ENCODE measurements at places on chromosomes 13 and 19. TPM values are rescaled to one million over a fixed set of nuclear protein-coding genes. Genes with fewer than 3 reads are reported as not detected.

SYNE4 gene
- total RNA-seq, result 3.1 TPM

GARIN5A gene
- total RNA-seq, result 2.9 TPM

PTGIR gene
- 3.4 TPM for total RNA-seq

ZNF729 gene
- not detected for total RNA-seq

SHD gene
- total RNA-seq, result 0.80 TPM

UPK1A gene
- not detected for total RNA-seq

PLPPR3 gene
- total RNA-seq, result 0.19 TPM

C19orf81 gene
- total RNA-seq, result 0.61 TPM

CYP2A6 gene
- 0.09 TPM for total RNA-seq

KLK2 gene
- total RNA-seq, result under 0.01 TPM

- H3K36me3 ChIP-seq, result no peaks in the 10 kb centered on the region
- H3K27me3 ChIP-seq, result no peaks in the 10 kb centered on the region
- H3K4me3 ChIP-seq, result no peak overlapping the region
These were observed 65.0 kb downstream of the DGKH start for GRCh38 chr13:42113478-42113877.

DNA sequence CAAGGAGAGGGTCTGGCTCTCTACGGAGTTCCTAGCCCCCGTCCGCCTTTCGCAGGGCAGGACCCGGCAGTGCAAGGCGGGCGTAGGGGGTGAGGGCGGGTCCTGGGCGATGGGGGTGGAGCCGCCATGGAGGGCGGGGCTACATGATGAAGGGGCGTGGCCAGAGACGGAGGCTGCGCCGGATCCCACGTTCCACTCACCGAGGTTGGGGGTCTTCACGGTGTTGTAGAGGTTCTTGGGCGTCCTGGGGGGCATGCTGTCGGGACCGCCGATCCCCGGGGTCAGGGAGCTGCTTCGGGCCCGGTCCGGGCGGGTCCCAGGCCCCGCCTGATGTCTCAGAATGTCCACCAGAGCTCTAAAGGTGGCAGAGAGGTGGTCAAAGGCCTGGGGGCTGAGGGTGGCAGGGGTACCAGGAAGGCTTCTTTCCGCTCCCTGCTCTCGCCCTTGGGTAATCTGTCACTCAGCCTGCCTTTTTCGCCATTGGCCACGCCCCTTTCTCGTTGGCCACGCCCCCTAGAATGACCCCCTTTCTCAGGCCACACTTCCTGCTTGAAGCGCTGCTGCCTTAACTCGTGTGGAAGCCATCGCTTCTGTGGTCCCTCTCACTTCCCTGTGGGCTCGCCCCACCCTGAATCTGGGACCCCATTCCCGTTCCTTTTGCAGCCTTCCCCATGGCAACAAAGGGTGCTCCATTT is 2.5 kb downstream of the SHISA7 start:
- DNase-seq, result no peak
- no peaks in the 10 kb centered on the region for H3K36me3 ChIP-seq
- H3K27ac ChIP-seq, result no peak overlapping the region
- no peak overlapping the region for H3K4me3 ChIP-seq
- peaks cover 22% of the 10 kb centered on the region for H3K4me1 ChIP-seq

DNA sequence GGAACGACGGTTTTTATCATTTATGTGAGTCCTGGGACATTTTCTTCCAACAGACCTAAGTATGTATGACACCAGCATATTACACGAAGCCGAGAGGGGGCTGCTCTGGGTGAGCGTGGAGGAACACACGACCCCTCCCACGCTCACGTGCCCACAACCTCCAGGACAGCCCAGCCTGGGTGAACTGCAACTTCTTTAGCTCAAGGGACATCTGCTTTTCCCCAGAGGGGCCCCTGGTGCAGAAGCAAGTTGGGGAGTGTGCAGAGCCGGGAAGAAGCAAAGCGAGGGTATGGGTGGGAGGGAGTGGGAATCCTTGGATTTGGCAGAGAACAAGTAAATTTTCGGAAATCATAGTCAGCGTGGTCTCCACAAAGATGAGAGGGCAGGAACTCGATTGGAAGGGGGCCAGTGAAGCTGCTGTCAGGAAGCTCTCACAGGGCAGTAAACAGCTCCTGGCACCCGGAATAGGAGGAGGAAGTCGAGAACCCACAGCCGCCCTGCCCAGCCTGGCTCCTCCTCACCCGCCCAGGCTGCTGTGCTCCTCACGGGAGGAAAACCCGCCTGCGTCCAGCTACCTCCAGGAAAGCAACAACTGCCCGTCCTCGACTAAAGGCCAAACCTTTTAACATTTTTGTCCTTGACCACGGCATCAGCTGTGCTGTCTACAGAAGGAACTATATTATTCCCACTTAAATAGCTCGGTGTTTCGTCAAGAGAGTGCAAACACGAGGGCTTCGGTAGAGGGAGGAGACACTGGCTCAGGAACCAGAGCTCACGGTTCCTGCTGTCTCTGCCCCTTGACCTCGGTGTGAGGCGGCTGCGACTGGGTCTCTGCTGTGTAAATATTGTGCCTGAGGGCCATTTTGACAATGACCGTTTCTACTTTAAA is 17.2 kb upstream of the CFAP97D2 start:
- H3K4me1 ChIP-seq, result peaks cover 4% of the 10 kb centered on the region
- no peak for DNase-seq
- H3K36me3 ChIP-seq, result no peaks in the 10 kb centered on the region
- no peak overlapping the region for H3K4me3 ChIP-seq
- peak overlapping the region; percentile 30 for H3K27ac ChIP-seq

- H3K27ac ChIP-seq, result peak overlapping the region; percentile 99
- H3K4me3 ChIP-seq, result peak overlapping the region; percentile 95
- peaks cover 10% of the 10 kb centered on the region for H3K4me1 ChIP-seq
- H3K27me3 ChIP-seq, result no peaks in the 10 kb centered on the region
These were observed 60.5 kb downstream of the SERP2 start for GRCh38 chr13:44433863-44434765.

DNA sequence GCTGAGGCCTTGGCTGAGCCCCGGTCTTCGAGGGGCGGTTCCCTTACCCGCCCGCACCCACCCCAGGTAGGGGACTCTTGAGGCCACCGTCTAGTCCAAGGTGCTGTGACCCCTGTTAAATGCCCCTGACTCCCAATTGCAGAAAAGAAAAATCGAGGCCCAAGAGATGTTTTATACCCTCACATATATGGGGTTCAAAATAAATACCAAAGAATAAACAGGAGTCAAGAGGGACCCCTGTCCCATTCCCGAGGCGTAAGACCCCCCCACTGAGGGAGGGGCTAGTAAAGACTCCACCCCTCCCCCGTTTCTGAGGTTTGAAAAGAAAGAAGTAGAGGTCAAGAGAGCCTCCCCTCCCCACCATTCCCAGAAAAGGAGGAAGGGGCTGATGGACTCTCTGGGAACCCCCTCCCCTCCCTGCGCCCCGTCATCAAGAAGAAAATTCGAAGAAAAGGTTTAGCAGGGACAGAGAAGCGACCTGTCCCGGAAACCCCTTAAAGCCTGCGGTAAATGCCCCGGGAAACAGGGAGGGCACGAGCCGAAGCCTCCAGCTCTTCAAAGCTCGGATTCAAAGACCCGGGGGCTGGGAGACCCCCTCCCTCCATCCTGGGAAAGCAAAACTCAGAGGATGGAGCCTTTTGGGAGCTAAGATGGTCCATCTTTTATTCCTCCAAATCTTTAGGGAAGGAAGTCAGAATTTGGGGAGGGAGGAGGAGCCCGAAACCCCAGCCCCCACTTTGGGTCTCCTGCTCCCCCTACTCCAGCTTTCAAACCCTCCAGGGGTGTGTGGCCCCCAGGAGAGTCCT is 755 bp upstream of the RAB3A start:
- no peak for DNase-seq
- peak overlapping the region; percentile 86 for H3K27ac ChIP-seq
- peaks cover 29% of the 10 kb centered on the region for H3K4me1 ChIP-seq
- peak overlapping the region; percentile 56 for H3K4me3 ChIP-seq
- no peaks in the 10 kb centered on the region for H3K36me3 ChIP-seq

DNA sequence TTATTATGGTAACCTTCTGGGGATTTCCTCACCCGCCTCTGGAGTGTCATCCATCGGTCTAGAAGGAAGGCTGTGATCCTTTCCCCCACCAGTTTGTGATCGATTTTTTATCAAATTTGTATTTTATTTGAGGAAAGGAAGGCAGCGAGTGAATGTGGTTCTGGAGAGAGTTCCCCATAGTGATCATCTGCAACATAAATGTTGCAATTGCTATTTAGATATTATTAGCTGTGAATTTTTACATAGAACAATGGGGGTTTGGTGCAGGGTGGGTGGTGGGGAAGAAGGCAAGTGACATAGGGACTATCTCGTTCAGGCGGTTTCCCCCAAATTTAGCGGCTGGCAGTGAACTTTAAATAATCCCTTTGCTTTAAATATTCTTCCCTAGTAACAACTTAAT is 1.2 kb downstream of the CDK8 start:
- peak overlapping the region; percentile 76 for H3K4me3 ChIP-seq
- no peak for DNase-seq
- H3K4me1 ChIP-seq, result peaks cover 8% of the 10 kb centered on the region
- no peaks in the 10 kb centered on the region for H3K36me3 ChIP-seq

GRCh38 chr13:30846866-30847265 is 59.2 kb upstream of the MEDAG start:
- no peaks in the 10 kb centered on the region for H3K4me1 ChIP-seq
- no peak overlapping the region for H3K4me3 ChIP-seq

GRCh38 chr13:30504081-30504480 is 38.3 kb upstream of the HMGB1 start:
- H3K36me3 ChIP-seq, result no peaks in the 10 kb centered on the region
- peaks cover 8% of the 10 kb centered on the region for H3K4me1 ChIP-seq
- DNase-seq, result peak; percentile 63
- no peak overlapping the region for H3K4me3 ChIP-seq
- no peaks in the 10 kb centered on the region for H3K27me3 ChIP-seq
- peak overlapping the region; percentile 20 for H3K27ac ChIP-seq

GRCh38 chr13:109255141-109255856 is 531.1 kb downstream of the IRS2 start:
- no peaks in the 10 kb centered on the region for H3K27me3 ChIP-seq
- H3K4me1 ChIP-seq, result no peaks in the 10 kb centered on the region
- H3K27ac ChIP-seq, result no peak overlapping the region
- H3K4me3 ChIP-seq, result no peak overlapping the region
- no peaks in the 10 kb centered on the region for H3K36me3 ChIP-seq

GRCh38 chr13:23460921-23461320 is 27.4 kb upstream of the SACS start:
- DNase-seq, result no peak
- no peak overlapping the region for H3K4me3 ChIP-seq
- peaks cover 3% of the 10 kb centered on the region for H3K4me1 ChIP-seq
- no peak overlapping the region for H3K27ac ChIP-seq

DNA sequence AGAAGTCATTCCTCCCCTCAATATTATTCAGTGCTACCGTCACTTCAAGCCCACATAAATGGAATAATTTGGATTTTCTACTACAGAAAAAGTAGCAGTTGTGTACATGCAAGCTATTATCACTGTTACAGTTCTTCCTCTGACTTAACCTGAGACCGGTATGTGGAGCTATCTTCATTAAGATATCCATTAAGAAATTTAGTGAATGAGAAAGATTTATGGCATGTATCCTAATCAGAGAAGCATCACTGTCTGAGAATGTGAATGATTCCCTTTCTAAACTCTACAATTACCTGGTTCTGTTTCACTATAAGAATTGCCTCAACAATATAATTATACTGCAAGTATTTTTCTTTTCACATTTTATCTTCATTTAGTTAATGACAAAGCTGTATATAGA is 278.7 kb downstream of the KLF5 start:
- H3K4me1 ChIP-seq, result no peaks in the 10 kb centered on the region
- H3K27ac ChIP-seq, result no peak overlapping the region
- DNase-seq, result no peak
- no peaks in the 10 kb centered on the region for H3K27me3 ChIP-seq
- no peak overlapping the region for H3K4me3 ChIP-seq
- no peaks in the 10 kb centered on the region for H3K36me3 ChIP-seq

GRCh38 chr19:42152910-42153671 is 20.8 kb upstream of the POU2F2 start:
- no peak for DNase-seq
- H3K27ac ChIP-seq, result no peak overlapping the region
- no peak overlapping the region for H3K4me3 ChIP-seq
- H3K4me1 ChIP-seq, result peaks cover 17% of the 10 kb centered on the region
- H3K36me3 ChIP-seq, result no peaks in the 10 kb centered on the region

DNA sequence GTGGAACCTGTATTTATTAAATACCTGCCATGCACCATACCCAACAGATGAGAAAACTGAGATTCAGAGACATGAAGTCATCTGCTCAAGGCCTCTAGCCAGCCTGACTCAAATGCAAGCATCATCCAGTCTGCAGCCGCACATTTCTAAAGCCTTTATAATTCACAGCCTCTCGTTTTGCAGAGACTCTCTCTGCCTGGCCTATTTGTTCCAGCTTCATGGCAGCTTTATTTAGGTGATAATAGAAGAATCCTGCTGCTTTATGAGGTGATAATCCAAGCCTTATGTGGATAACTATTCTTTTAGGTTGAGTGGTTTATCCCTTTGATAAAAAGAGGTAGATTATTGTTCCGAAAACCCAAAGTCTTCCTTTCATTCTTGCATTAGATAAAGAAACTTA is 58.4 kb downstream of the OXGR1 start:
- H3K4me1 ChIP-seq, result no peaks in the 10 kb centered on the region
- no peak overlapping the region for H3K27ac ChIP-seq
- no peaks in the 10 kb centered on the region for H3K36me3 ChIP-seq

GRCh38 chr13:78596399-78596735 is 7.0 kb downstream of the POU4F1 start:
- peaks cover 99% of the 10 kb centered on the region for H3K27me3 ChIP-seq
- no peaks in the 10 kb centered on the region for H3K36me3 ChIP-seq
- peaks cover 7% of the 10 kb centered on the region for H3K4me1 ChIP-seq

GRCh38 chr19:47711652-47712242 is 1.5 kb upstream of the EHD2 start:
- H3K27ac ChIP-seq, result no peak overlapping the region
- H3K36me3 ChIP-seq, result no peaks in the 10 kb centered on the region
- no peak for DNase-seq
- no peaks in the 10 kb centered on the region for H3K4me1 ChIP-seq
- H3K4me3 ChIP-seq, result no peak overlapping the region

DNA sequence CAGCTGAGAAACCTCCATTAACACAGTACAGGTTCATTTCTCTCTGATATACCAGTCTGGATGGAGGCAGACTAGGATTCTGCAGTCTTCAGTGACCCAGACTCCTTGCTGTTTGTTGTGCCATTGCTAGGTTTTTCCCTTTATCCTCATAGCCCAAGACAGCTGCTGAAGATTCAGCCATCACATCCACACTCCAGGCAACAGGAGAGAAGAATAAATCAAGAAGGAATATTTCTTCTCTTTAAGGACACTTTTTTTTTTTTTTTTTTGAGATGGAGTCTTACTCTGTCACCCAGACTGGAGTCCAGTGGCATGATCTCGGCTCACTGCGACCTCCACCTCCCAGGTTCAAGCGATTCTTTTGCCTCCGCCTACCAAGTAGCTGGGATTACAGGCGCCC is 14.3 kb downstream of the CLPTM1 start:
- H3K27ac ChIP-seq, result no peak overlapping the region
- H3K27me3 ChIP-seq, result no peaks in the 10 kb centered on the region
- peaks cover 52% of the 10 kb centered on the region for H3K36me3 ChIP-seq
- DNase-seq, result no peak
